Esophagus squamous epithelium (tissue), 5 donors: ENCODE measurements at places on chromosomes 11 and 22.

DNA sequence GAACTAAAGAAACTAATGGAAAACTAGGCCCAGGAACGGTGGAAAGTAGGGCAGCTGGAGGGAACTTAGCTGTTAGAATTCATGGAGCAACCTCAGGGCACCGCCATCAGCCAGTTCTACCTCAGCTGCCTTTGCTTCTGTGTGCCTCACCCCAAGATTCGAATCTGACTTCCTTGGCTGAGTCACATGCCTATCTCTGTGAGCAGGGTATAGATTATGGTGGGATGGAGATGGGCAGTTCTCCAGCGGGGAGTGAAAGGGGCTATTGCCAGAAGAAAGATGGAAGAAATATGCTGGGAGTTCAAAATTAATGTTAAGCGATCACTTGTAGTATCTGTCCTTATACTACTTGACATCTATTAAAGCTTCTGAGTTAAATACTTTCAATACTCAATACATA, 18.9 kb upstream of the VWA5A start:
- DNase-seq: no peak

GRCh38 chr11:109350091-109350490, 71.9 kb upstream of the C11orf87 start:
- DNase-seq: no peak

- DNase-seq: no peak
These were observed 40.5 kb upstream of the RIC3 start for GRCh38 chr11:8209208-8209807.

- DNase-seq: no peak
These were observed 111.0 kb downstream of the ST3GAL4 start for GRCh38 chr11:126466236-126467045.

DNA sequence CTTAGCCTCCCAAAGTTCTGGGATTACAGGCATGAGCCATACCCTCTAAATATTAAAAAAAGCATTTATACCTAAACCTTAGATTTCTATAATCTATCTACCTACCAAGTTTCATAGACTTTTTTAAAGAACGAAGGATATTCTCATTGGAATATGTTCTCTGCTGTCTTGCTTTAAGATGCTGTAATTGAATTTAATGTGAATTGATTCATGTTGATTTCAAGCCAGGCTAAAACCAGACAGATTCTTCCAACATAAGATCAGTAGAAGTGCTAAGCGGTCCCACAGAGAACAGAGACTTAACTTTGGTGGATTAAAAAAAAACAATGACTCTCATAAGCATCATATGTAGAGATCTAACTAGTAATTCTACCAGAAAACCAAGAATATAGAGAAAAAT, 14.2 kb downstream of the KREMEN1 start:
- DNase-seq: no peak

GRCh38 chr11:15883455-15883920, 472.9 kb downstream of the SOX6 start:
- no peak for DNase-seq

DNA sequence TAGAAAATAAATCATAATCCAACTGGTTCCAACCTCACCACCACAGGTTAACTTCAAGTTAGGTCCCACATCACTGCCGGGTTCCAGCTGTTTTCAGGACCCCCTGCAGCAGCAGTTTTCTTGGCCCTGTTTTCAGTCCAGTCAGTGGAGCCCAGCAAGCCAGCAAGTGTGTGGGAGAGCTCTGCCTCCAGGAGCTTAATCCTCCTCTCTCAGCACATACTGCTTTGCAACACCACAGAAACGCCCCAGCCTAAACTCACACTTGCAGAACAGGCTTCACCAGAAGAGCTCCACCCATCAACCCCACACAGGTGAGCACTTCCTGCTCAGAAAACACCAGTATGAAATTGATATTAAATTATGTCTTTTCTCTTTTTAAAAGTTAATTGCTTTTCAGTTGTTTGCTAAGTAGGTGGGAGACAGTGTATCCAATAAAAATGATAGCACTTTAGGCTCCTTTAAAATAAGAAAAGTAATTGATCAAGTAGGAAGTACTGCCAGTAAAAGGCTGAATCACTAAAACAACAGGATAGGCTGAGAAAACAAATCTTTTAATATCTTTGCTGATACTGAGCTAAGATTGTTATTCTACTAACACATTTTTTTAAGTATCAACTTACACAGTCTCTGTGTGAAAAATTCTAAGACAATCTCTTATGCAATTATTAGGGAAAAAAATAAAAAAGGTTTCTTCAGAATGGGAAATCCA, 81.5 kb upstream of the TP53AIP1 start:
- DNase-seq: no peak

DNA sequence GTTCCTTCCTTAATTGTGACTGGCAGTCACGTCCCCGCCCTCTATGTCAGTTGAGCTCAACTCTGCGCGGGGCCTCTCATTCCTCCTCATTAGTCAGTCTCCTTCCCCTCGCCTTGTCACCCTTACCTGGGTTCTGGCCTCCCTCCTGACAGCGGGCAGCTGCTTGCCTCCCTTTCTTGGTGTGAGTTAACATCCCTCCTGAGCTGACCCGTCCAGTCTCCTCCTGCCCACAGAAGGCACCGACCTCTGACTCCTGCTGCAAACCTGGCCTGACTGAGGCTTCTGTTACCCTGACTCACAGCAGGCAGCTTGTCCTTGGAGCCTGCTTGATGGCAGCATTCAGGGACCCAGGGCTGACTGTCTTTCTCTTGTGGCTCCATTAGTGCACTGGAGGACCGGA, 45.2 kb downstream of the GRIK4 start:
- no peak for DNase-seq

- no peak for DNase-seq
These were observed 4.9 kb upstream of the TCN2 start for GRCh38 chr22:30602049-30602448.

DNA sequence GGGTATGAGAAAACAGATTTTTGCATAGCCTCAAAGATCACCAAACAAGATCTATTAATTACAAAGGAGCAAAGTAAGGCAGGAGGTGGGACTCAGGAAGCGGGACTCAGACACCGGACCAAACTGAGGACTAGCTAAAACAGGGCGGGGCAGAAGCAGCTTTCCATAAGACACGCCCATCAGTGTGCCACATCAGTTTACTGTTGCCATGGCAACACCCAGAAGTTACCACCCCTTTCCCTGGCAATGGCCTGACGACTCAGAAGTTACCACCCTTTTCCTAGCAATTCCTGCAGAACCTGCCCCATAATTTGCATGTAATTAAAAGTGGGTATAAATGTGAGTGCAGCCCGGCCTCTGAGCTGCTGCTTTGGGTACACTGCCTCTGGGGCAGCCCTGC, 173.9 kb downstream of the SHANK2 start:
- no peak for DNase-seq

DNA sequence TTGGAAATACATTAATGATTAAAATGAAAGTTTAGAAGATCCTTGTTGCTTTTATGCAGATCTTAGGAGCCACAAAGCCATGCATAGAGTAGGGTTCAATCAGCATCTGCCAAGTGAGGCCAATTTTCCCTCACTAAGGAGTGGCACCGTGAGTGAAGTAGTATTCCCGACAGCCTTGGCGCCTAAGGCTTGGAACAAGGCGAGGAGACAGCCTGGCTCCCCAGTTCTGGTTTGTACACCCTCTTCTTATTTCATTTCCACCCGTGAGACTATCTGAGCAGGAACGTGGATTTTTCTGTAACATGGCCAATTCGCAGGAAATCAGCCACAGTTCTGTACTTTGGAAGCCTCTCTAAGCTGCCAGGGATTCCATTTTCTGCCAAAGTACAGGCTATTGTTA, 22.6 kb downstream of the FADS2 start:
- no peak for DNase-seq

DNA sequence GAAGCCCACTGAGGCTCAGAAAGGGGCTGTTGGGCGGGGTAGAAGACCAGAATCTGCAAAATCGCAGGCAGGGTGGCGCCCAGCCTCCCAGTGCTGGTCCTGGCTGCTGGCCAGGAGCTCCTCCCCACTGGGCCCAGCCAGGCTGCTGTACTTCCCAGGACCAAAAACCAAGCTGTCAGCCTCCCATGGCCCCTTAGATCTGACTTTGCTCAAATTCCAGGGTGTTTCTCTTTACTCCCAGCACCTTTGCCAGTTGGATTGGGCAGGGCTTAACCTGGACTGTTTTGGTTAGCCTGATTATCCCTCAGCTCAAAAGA, 44.2 kb upstream of the WEE1 start:
- DNase-seq: no peak

- no peak for DNase-seq
These were observed 32.5 kb downstream of the AHNAK start for GRCh38 chr11:62514151-62514550.

GRCh38 chr11:73260127-73260457, 12.0 kb upstream of the P2RY6 start:
- DNase-seq: no peak
